ENCODE measurements at places on chromosomes 2 and 18. TPM values are rescaled to one million over a fixed set of nuclear protein-coding genes. Genes with fewer than 3 reads are reported as not detected.

Gene TMEM37
- 1.5 TPM for total RNA-seq

Gene SNTG2
- total RNA-seq, result not detected

Gene EN1
- 0.84 TPM for total RNA-seq

Gene GCG
- not detected for total RNA-seq

Gene SPP2
- total RNA-seq, result not detected

Gene ARHGAP25
- total RNA-seq, result 0.18 TPM

Gene CNTNAP5
- total RNA-seq, result not detected

Gene ALPG
- total RNA-seq, result 0.38 TPM

Gene FBLN7
- 0.44 TPM for total RNA-seq

Gene CRYGD
- not detected for total RNA-seq

Gene AQP12B
- not detected for total RNA-seq

Gene IL1RN
- total RNA-seq, result 0.39 TPM

Gene RAMP1
- total RNA-seq, result 0.15 TPM

Gene ABHD1
- total RNA-seq, result 0.93 TPM

Gene CYTIP
- total RNA-seq, result 0.22 TPM
